Activated CD4-positive, alpha-beta T cell treated with anti-CD3 and anti-CD28 coated beads, Interleukin-2, amount 50 U/mL, for 4 hours (primary cell): ENCODE measurements at places on chromosomes 11 and 22.

DNA sequence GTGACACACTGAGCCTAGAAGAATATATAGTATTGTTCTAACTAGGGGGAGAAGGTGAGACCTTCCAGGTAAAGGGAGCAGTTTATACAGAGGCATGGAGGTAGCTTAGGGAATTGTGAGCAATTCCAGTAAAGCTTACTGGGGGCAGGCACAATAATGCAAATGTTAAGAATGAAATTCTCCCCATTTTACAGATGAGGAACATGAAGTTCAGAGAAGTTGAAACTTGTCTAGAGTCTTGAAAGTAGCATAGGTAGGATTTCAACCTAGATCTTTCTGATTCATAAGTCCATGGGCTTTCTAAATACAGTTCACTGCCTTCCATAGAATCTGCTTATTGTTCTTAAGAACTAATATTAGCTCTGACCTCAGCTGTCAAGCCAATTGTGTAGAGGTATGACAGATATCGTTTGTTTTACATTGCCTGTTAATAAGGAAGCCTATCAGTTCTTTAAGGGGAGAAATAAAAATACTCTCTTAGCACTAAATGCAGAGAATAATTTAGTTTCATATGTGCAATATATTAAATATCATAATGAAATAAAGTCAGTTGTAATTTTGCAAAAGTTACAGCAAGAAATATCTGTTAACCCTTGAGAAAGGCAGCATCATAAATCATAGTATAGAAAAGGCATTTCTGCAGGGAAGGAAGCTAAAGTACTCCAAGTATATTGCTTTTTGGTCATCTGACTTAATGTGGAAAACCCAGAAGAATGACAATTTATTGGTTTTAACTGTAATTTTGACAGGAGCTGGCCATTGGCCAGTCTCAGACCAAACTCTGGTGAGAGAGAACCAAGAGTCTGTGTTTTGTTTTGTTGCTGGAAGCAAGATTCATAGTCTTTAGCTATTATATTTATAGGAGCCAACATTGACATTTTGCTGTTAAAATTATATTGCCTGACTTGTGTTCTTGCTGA, 181.8 kb downstream of the UVRAG start:
- DNase-seq, result no peak

DNA sequence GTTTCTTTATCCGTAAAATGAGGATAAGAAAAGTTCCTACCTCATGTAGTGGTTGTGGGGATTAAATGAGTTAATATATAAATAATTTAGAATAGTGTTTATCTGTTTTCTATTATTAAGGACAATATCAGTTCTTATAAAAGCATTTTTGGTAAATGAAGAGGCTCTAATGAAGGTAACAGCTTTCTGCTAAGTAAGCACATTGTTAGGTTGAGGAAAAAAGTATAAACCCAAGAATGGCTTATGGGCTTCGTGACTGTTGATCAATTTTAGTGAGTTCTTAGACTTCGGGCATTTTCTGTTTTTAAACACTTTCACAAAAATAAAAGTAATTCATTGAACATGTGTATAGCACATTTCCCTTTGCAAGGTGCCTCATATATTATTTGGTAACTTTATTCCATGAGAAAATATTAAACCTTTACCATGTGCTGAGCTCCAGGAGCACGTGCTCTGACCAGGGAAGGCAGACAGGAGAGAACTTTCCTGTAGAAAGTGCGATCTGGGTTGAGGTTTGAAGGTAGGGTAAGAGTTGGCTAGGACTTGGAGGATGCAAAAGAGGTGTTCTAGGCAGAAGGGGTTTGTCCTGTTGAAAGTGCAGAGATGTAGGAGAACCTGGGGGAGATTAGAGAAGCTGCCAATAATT, 11.3 kb upstream of the OR9Q2 start:
- no peak for DNase-seq

- DNase-seq, result no peak
These were observed 17.1 kb downstream of the PATZ1 start for GRCh38 chr22:31329029-31329428.

- DNase-seq, result no peak
These were observed 26.0 kb downstream of the PTPN5 start for GRCh38 chr11:18765554-18765953.

DNA sequence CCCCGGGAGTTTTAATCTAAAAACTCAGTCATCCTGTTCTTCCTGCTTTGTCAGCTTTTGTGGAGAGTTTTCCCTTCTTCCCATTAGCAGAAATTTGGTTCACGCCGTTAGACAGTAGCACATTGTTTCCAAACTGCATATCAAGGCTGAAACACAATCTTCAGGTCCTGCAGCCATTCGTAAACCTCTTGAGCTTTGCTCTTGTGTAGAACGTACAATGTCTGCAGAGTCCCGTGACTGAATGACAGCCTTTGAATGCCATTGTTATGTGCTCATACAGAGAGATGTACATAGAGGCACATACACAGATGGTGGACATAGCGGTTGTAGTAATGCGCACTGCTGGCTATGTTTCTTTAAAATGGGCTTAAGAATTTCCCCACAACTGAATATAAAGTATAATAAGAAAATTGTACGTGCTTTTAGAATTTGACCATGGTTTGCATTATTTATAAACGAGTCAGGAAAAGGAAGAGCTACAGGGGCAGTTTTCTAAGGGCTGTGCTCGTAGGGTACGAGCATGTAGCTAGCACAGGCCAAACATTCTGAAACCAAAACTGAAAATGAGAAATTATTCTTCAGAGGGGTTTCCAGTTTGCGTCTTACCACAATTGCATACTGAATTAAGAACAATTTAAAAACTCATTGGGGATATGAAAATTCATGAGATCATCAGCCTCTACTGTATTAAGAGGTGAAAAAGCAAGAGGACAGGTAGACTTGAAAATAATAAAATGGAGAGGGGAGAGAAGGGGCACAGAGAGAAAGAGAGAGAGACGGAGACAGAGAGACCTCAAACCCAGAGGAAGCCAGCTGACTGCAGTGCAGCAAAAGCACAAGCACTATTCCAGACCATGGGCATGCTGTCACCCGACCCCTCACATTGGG, 310.1 kb downstream of the CADM1 start:
- no peak for DNase-seq

DNA sequence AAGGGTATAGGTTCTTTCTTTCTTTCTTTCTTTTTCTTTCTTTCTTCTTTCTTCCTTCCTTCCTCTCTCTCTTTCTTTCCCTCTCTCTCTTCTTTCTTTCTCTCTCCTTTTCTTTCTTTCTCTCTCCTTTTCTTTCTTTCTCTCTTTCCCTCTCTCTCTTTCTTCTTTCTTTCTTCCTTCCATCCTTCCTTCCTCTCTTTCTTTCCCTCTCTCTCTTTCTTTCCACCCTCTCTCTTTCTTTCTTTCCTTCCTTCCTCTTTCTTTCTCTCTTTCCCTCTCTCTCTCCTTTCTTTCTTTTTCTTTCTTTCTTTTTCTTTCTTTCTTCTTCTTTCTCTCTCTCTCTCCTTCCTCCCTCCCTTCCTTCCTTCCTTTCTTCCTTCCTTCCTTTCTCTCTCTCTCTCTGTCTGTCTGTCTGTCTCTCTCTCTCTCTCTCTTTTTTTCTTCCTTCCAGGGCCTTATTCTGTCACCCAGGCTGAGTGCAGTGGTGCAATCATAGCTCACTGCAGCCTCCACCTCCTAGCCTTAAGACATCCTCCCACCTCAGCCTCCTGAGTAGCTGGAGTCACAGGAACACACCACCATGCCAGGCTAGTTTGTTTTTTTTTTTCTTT, 26.8 kb downstream of the LIF start:
- DNase-seq, result no peak

DNA sequence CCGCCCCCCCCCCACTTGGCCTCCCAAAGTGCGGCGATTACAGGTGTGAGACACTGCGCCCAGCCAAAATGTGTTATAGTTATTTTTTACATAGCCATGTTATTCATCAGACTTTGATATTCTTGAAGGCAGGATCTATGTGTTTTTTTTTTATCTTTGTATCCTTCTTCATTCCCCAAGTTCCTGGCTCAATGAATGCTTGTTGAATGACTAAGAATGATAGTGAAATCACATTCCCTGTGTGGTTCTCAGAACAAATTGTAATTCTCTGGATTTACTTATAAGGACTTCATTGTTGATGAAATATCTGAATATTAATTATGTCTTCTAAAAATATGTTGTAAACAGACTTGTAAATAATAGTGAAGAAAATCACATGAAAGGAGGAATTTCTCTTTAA, 33.5 kb downstream of the MMP7 start:
- DNase-seq, result no peak

DNA sequence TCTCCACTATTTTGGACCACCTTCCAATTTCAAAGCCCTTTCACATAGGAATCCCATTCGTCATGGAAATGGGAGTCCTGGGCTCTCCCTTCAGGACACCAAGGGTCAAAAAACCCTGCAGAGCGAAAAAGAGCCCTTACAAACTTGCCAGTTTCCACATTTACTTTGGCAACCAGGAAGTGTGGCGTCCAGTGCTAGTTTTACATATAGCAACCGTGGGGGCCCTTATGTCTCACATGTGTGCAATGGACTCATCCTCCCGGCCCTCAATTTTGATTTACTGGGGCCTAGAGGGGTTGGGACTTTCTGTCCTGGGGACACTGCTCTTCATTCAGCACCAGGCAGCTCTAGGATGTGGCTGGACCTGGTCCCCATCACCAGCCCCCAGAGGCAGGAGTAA, 33.7 kb downstream of the DAGLA start:
- no peak for DNase-seq

GRCh38 chr11:108569896-108570295, 23.7 kb downstream of the EXPH5 start:
- no peak for DNase-seq

DNA sequence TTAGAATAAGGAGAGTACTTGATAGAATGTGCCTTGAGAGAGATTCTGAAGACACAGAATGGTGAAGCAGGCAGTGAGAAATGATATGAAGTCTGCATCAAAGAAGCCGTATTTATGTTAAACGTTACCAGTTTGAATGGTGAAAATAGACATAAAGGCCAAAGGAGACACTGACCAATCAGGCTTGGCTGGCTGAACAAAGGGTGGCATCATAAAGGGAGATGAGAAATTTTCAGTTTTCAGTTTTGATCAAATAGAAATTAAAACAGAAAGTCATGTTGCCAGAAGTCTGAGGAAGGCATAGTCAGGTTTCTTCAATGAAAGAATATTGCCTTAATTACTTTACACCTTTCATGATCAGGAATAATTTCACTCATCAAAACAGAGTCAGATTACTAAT, 6.6 kb downstream of the OR51F1 start:
- DNase-seq, result no peak

DNA sequence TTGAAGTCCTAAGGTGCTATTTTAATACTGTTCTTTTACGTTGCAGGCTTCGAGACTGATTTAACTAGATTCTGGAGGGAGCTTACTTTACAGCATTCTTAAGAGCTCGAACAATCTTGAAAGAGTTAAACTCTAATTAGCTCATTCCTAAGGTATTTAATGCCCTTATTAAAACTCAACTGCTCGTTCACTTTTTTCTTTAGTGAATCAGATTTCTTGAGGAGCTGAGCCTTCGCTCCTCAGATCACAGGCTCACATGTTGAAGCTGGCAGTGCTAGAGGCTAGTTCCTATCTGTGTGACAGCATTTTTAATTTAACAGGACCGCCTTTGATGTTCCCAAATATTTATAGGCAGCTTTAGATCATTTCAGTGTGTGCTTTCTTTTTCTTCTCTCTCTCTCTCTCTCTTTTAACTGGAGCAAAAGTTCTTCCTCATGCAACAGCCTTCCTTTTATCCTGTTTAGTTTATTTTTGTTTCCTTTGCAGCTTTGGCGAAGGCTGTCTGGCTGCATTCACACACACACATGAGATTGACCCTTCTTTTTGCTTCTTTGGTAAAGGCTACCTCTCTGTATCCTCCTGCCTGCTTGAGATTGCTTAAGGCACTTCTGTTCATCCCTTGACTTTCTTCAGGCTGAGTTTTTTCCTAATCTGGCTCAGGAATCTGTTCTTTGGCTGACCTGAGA, 21.0 kb downstream of the ZNRF3 start:
- no peak for DNase-seq

- no peak for DNase-seq
These were observed 53.2 kb downstream of the SPON1 start for GRCh38 chr11:14015711-14016110.

DNA sequence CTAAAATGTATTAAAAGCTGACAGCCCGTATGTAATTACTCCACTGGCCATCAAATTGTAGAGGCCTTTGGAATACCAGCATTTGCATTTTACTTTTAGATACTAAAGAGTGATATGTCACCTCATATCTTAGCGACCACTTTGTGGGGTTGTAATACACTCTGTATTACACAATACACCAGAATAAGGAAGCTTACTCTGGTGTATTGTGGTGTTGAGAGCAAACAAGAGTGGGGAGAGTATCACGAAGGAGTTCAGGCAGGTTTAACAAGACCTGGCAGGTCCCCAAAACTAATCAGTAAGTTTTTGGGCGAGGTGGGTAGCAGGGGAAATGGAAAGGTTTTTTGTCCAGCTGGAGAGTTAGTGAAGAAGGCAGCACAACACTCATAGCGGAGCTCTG, 3.2 kb downstream of the NUP50 start:
- DNase-seq, result no peak

GRCh38 chr22:35064664-35065063, 1.3 kb upstream of the ISX start:
- DNase-seq, result no peak

- no peak for DNase-seq
These were observed 57.3 kb upstream of the FADD start for GRCh38 chr11:70145841-70146240.

GRCh38 chr22:46754110-46754799, 8.2 kb upstream of the TBC1D22A start:
- DNase-seq, result no peak

GRCh38 chr11:64341429-64341828, 1.4 kb downstream of the CCDC88B start:
- DNase-seq, result no peak

- DNase-seq, result no peak
These were observed 10.4 kb upstream of the ARHGEF17 start for GRCh38 chr11:73297702-73298101.

GRCh38 chr11:64090806-64091516, 55.2 kb downstream of the FLRT1 start:
- no peak for DNase-seq

- no peak for DNase-seq
These were observed 823.6 kb downstream of the TBC1D22A start for GRCh38 chr22:47586038-47586437.

- DNase-seq, result peak; percentile 53
These were observed 52.5 kb upstream of the CLDN5 start for GRCh38 chr22:19576460-19577421.
